ENCODE measurements at places on chromosomes 2 and 18.

DNA sequence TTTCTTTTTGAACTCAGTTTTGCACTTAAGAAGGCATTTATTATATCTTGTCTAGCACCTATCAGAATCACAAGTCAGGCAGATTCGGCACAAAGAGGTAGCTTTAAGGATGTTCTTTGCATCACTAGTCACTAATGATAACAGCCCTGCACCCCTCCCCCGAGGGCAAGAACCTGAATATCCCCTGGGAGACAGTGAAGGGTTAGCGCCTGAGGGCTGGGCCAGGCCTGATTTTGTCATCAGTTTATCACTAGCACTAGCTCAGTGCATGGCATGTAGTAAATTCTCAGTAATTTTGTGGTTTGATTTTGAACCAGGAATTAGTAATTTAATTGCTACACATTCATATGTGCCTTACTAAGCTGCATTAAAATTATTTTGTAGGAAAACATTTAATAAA is 23.9 kb upstream of the HS6ST1 start:
- DNase-seq = no peak

DNA sequence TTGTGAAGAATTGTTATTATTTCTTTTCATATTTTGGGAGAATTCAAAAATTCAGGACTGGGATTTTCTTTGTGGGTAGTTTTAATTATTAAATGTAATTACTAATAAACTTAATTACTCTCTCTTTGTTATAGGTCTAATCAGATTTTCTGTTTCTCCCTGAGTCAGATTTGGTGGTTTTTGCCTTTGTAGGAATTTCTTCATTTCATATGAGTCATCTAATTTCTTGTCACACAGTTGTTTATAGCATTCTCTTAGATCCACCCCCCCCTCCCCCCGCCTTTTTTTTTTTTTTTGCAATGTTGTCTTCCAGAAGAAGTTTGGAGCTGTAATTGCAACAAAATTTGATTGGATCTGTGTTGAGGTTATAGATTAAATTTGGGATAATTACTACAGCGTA is 26.0 kb upstream of the GALR1 start:
- peak; percentile 73 for DNase-seq

DNA sequence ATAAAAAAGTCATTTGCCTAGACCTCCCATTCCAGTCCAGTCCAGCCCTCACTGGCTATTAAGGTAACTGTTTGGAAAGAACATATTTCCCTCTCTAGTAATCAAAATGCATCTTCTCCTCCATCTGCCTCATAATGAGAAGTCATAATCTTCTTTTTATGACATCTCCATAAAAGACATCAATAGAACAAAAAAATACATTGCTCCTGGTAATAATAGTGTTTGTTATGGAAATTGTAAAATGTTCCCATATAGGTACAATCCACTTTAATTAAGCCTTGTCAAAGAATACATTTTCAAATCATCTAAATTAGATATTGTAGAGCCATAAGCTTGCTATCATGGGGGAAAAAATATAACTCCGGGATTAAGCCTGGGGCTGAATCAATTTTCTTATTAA is 461.6 kb downstream of the LRATD1 start:
- DNase-seq = no peak

GRCh38 chr2:4098137-4098536 is 394.8 kb downstream of the DCDC2C start:
- no peak for DNase-seq

DNA sequence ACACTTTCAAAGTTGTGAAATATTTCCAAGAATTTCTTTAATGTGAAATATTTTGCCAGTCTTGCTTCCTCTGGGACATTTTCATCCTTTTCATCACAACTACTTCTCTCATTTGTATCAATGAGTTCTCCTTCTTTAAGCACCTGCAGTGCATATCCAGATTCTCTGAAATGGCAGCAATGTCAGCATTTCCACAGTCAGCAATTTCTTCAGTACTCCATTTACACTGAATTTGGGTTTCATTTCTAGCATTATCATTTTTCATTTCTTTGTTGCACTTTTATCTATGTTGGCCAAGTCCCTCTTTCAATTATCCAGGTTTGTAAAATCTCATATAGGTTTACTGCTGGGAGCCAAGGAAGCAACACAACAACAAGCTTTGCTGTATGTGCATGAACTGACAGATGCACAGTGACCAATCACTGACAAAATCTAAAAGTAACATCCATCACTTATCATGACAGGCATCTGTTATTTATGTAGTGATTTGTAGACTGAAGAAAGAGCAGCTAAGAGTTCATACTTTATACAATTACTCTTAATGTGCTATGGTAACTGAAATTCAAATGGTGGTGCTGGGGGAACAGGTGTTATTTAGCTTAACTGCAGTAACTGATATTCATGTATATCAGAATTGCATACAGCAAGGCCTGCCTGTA is 43.9 kb downstream of the SS18 start:
- no peak for DNase-seq

Measured in AG08395 (cell line).